ENCODE measurements at places on chromosomes 4 and X.

- DNase-seq = no peak
These were observed 129.5 kb downstream of the KCTD8 start for GRCh38 chr4:44319129-44319528.

GRCh38 chrX:13005661-13006473, 31.0 kb downstream of the TMSB4X start:
- no peak for DNase-seq

DNA sequence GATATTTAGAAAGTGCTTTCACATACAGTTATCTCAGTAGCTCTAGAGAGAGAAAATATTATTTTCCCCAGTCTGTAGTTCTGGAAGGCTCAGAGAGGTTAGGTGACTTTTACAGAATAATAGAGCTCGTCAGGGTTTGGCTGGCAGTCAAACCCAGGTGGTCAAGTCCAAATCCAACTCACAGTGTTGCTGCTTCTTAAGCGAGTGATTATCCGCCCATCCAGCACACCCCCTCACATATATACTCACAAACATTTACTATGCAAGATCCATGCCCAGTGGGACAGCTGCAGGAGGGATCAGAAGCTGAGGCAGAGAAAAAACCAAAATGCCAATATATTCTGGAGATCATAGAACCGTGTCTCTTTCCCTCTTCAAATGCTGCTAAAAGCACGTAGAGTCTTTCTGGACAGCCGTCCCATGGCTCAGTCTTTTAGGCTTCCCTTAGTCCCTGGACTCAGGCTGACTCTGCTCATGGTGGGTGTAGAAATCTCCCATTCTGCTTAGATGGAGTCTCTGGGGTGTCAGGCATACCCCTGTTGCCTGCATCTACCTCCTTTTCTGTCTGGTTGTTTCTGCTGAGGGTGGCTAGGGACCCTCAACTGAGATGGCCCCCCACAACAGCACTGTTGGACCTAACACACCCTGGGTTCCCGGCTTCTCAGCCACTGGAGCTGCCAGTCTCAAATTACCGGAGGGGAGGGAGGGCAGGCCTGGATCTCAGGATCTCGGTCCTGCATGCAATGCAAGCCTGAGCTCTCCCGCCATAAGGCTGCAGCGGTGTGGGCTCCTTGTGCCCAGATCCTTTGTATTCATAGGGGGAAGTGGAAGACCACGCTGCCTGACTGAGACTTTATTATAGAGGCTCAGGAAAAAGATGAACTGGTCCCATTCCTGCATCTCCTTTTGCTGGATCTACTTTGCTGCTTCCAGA, at the start of gene CHRNA9:
CHRNA9 (plus strand) TSS at position 743 of the 934 bp plus-strand sequence; CDS start at position 878, 135 bp downstream.
- no peak for DNase-seq

GRCh38 chr4:146255874-146256273, 41.5 kb downstream of the REELD1 start:
- no peak for DNase-seq

DNA sequence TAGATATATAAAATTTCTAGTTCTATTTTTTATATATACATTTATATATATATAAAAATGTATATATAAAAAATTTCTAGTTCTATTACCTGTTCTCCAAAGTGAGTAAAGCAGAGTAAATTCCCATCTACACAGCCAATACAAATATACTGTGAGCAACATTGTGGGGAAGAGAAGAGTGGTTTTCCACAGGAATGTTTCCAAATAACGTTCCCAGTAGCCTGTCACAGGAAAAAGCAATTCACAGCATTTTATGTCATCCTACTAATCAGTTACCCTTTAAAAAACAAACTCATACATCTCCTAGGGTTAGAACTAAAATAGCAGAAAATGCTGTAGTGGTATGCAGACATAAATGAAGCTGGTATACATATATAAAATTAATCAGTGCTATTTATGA, 44.5 kb downstream of the AASDH start:
- DNase-seq = no peak
